ENCODE measurements at places on chromosomes 7 and 10.

DNA sequence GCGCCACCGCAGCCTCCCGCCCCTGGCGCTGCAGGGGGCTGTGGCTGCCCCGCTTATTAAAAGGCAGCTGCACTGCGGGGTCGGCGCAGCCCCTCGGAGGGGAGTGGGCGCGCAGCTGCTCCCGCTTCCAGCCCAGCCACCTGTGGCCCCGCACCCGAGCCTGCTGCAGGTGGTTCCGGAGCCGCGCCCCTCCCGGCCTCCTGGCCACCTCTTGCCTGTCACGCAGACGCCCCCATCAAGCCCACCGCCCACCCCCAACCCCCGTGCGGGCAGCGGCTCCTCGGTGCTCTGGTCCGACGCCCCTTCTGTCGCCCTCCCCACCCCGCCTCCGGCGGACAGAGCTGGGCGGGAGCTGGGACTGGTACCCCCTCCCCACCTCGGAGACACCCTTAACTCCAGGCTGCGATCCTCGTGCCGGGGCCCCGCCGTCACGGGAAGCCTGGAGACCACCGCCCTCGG is 549 bp downstream of the CALY start:
- no peak for DNase-seq

GRCh38 chr10:64080071-64080470 is 558.9 kb downstream of the REEP3 start:
- no peak for DNase-seq

DNA sequence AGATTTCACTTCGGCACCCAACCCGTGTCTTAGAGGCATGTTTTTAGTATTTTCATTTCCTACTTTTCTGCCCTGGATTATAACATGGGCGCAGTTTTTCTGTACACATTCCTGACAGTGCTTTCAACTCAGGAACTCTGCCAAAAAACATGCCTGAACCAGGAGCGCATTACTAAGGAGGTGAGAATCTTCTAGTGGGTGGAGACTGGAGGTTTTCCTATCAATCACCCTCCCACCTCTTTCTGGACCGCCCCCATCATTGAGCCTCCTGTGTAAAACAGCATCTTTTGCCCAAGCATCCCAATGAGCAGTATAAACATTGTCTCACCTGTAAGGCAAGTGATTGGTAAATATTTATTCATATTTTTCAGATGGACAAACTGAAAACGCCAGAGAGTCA is 53.2 kb downstream of the STK17A start:
- no peak for DNase-seq

- no peak for DNase-seq
These were observed 156.4 kb downstream of the PRPF18 start for GRCh38 chr10:13743101-13743693.

GRCh38 chr7:26399736-26400135 is 108.1 kb downstream of the SNX10 start:
- DNase-seq: no peak

DNA sequence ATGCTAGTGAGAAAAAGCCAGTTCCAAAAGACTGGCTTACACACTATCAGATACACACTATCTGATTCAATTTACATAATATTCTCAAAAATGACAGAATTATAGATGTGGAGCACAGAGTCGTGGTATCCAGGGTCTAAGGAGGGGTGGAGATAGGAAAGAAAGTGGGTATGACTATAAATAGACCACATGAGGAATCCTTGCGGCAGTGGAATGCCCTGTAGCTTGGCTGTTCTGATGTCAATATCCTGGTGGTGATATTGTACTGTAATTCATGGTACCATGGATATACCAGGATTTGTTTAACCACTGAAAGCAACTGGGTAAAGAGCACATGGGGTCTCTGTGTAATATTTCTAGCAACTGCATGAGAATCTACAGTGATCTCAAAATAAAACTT is 67.7 kb upstream of the TMEM72 start:
- no peak for DNase-seq

- DNase-seq: no peak
These were observed 751 bp downstream of the PAX2 start for GRCh38 chr10:100745882-100746783.

GRCh38 chr10:92969151-92969550 is 91.4 kb upstream of the CYP26C1 start:
- no peak for DNase-seq

DNA sequence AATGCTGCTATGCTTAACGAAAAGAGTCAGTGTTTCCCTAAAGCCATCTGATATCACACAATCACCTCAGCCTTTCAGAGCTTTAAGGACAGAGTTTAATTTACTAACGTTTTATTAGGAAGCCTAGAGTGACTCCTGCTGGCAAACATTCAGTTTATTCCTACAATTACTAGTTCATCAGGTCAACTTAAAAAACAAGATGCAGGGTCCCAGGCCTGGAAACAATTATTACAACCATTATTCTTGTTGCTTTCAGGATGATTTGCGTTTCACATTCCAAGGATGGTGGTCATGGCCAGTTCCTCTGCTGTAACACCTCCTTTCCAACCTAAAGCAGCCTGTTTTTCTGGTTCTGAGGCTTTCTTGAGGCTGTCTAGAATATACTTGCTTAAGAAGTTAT is 1.5 kb upstream of the FAM53B start:
- DNase-seq: no peak

DNA sequence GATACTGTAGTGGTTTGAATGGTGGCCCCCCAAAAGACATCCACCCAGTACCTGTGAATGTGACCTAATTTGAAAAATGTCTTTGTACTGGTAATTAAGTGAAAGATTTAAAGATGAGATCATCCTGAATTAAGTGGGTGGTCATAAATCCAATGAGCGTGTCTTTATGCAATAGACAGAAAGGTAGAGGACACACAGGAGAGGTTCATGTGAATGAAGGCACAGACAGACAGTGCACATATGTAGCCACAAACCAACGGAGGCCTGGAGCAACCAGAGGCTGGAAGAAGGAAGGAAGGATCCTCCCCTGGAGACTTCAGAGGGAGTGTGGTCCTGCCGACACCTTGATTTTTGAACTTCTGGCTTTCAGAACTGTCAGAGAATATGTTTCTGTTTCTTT is 160.3 kb downstream of the CNTNAP2 start:
- no peak for DNase-seq

- DNase-seq: no peak
These were observed 59.1 kb downstream of the ARMC3 start for GRCh38 chr10:22986771-22987542.

DNA sequence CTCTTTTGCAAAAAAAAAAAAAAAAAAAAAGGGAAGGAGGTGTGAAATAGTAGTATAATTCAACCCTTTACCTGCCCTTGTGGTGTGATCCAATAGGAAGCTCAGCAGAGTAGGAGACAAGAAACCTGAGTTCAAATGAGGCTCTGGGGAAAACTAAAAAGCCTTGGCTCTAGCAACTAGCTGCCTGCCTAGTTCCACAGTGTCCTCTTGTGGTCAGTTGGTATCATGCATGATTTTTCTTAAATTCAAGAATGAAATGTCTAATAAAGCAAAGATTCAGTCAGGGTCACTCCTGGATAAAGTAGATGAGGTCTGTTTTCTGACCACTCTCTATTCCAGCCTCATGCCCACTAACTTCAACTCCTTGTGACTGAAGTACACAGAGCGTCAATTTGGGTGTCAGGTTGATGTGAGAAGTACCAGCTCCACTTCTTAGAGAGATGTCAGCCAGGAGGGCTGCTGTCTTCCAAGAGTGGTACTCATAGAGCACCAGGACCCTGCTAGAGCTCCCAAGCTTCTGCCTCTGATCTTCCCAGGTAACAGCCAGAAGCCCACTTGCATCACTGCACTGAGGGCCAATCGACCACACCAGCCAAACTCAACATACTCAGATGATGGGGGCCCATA is 10.5 kb downstream of the LSM5 start:
- no peak for DNase-seq

DNA sequence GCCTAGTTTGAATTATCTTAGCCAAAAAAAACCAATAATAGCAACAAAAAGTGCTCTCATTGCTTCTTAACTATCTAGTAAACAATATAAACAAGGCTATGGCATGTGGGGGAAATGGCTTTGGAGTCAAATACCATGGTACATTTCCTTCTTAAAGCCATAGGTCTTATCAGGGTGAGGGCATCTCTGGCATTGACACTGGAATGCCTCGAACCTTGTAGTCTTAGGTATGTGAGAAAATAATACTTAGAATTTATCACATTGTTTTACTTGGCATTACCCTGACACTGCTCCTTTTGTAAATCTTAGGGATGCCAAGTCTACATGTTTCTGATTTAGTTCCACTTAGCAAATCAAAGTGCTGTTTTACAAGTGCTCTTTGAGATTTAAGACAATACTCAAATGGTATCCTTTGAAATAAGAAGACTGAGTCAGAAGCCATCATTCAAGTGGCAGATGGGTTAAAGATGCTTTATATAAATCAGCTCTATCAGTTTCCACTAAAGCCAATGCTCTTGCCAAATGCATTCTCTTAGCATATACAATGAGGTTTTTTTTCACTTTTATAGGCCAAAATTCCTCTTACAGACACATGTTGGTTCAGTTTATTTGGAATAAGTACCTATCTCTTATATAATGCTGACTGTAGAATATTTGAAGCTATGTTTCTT is 155.2 kb downstream of the HPSE2 start:
- no peak for DNase-seq

DNA sequence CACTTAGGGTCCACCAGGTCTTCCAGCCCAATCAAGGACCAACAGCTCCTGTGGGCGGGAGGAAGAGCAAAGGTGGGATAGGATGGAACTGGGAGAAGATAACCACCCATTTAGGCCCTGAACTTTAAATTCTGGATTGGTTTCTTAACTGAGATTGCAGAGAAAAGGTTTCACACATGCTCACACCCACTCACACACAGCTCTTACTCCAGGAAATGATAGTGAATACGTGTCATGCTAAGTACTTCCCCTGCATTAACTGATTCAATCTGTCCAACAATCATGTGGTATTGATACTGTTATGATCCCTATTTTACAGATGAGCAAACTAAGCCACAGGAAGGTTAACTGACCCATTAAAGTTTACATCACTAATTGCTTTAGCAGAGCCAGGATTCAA is 4.6 kb upstream of the CYP3A4 start:
- DNase-seq: no peak

DNA sequence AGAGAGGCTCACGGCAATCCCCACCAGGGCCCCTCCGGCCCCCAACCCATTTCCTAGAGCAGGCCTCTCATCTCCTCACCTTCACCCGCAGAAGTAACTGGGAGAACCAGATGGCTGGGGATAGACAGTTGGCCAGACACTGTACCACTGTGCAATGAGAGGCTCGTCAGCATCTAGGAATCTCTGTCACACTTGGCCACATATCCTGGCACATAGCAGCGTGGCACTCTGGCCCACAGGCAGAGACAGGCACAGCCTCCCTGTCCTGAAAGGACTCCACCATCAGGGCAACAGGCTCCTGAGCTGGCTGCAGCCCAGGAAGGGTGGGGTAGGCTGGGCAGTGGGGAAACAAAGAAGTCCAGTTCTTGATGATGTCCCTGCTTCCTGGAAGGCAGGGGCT is 45.8 kb downstream of the C10orf143 start:
- no peak for DNase-seq

- DNase-seq: no peak
These were observed 337.5 kb upstream of the CNTNAP2 start for GRCh38 chr7:145779140-145779539.

DNA sequence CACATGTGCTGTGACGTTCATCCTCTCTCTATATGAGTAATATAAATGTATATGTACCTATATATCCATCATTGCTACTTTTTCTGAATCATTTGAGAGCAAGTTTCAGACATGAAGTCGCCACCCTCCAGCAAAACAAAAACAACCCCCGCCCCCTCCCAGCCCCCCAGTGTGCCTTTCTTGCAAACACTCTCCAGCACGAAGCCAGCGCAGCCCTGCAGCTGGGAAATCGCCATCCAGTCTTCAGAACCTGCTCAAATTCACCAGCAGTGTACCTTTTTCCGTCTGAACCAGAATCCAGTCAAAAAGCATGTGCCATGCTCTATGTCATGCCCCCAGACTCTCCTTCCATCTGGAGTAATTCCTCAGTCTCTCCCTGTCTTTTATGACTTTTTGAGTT is 135.8 kb downstream of the TACC2 start:
- no peak for DNase-seq

DNA sequence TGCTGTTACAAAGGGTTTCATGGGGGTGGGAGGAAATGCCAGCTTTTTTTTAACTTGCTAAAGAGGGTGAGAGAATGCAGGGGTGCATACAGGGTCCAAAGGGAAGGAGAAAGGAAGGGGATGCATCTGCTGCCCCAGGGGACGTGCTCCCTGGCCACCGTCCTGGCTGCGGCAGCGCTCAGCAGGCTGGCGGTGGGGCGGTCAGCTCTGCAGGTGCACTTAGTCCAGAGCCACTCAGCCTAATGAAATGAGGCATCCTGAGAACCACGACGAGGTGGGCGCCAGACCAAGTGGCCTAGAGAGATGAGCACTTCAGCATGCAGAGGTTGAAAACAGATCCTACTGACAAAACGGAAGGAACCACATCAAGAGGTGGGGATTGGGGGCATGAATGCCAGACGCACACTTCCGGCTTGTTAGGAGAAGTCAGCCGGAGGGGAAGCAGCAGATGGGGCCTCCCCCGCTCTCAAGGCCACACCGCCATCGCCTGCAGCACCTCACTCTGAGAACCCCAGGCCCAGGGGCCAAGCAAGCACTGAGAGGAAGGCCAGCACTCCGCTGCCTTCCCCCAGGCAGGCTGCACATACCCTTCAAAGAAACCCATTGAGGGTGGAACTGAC is 94.5 kb downstream of the MAD1L1 start:
- DNase-seq: peak; percentile 55

GRCh38 chr7:43372676-43373355 is 210.1 kb upstream of the STK17A start:
- no peak for DNase-seq

- DNase-seq: peak; percentile 28
These were observed 12.6 kb upstream of the ARL4A start for GRCh38 chr7:12674861-12675260.

Data from stimulated activated CD4-positive, alpha-beta T cell treated with anti-CD3 and anti-CD28 coated beads, Interleukin-2, amount 100 ng/mL, for 24 hours (primary cell).